ENCODE measurements at places on chromosomes 2 and 18.

DNA sequence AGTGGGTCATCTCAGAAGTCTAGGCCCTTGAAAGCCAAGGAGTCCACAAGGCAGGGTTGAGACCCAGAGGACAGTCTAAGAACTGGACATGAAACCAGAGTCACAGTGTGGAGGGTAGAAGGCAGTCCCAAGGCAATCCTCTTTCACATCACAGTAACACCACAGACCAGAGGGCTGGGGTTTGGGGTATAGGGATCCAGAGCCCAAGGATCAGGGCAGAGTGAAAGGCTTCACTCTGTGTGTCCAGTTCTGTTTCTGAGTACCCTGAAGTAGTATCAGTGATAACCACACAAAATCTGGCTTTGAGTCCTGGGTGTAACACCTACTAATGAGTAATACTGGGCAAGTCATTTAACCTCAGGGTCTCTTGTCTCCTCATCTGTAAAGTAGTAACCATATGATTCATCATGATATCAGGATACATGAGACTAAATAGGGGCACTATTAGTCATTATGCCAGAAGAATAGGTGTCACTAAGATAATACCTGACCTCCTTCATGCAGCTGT, 91.0 kb downstream of the ICA1L start:
- no peak for DNase-seq

DNA sequence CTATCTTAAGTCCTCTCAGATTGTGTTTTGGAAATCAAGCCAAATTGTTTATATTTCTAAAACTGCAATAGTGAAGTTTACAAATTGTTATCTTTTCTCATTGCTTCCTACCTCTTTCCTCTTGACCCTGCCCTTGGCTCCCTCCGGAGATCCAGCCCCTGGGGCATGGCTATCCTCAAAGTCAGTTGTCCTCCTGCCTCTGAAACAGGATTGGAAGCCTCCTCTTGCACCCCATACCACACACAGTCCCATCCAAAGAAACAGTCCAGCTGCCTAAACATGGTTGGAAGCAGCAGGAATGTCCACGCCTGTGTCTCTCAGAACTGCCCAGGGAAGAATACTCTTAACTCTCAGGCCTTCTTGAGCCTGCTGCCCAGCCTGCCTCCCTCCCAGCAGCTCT, 30.1 kb upstream of the COL6A3 start:
- DNase-seq, result no peak

DNA sequence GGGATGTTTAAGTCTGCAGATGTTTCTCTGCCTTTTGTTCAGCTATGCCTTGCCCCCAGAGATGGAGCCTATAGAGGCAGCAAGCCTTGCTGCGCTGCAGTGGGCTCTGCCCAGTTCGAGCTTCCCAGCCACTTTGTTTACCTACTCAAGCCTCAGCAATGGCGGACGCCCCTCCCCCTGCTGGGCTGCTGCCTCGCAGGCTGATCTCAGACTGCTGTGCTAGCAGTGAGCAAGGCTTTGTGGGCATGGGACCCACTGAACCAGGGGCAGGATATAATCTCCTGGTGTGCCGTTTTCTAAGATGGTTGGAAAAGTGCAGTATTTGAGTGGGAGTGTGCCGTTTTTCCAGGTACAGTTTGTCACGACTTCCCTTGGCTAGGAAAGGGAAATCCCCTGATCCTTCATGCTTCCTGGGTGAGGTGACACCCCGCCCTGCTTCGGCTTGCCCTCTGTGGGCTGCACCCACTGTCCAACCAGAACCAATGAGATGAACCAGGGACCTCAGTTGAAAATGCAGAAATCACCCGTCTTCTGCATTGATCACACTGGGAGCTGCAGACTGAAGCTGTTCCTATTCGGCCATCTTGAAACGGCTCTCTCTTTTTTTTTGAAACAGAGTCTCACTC, 27.6 kb upstream of the ADAM23 start:
- DNase-seq, result no peak

DNA sequence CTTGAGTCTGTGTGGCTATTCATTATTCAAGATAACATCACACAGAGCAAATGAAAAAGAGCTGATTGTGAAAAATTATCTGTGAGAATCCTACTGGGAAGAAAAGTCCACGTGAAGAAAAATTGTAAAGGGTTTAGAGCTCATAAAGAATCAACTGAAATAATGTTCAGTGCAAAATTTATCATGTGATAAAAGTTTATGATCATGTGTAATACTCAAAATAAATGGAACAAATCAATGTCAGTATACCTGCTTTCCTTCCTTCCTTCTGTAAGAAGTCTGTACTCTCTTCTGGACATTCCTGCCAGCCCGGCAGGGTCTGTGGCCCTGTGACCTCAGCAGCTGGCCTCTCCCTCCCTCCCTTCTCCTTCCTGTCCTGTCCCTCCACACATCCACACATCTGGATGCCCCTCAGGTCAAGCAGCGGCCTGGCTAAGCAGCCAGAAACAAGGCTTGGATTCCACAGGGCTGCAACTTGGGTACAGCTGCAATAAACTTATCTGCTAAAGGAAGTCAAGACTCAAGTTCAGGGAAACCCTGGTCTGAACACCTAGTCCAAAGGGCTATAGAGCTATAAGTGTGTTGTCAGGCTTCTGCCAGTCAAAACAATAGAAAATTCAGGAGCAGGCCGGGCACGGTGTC, 172.1 kb downstream of the MREG start:
- no peak for DNase-seq

DNA sequence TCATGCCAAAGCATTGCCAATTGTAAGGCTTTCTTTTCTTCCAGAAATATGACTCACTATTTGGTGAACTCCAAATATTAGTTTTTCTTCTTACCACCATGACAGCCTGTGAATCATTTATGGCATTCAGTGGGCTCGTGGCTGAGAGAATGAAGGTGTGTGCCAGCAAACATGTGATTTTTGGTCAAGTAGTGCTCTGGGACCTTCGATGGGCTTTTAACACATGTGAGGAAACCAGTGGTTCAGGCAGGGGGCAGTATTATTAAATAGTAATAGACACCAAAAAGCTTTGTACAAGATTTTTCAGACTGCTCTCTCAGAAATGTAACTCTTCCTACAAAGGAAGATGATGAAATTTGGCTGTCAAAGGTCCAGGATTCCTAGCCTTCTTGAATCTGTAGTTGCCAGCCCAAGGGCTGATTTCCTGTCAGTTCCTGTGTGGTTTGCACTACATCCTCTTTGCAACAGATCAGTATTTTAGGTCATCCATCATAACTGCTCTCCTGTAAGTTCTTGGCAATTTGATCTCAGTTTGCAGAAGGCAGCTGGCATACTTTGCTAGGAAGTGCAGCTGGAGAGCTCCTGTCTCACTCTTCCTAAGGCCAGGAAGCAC, 64.3 kb downstream of the BABAM2 start:
- DNase-seq, result peak; percentile 98

DNA sequence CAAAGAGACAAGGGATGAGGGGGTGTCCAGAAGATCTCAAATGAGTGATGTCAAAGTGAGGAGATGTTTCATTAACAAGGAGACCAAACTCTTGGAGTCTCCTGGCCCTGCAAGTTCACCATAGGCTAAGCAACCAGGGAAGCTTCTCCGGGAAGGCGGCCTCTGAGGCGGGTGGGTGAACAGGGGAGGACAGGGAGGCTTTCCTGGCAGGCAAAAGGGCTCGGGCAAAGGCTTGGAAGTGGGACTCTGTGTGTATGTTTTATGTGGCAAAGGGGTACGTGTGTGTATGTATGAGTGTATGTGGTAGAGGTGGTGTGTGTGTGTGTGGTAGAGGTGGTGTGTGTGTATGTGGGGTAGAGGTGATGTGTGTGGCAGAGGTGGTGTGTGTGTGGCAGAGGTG, 163.9 kb downstream of the DYSF start:
- no peak for DNase-seq

- DNase-seq, result no peak
Observed at GRCh38 chr2:205982776-205983327, 103.1 kb downstream of the INO80D start.

DNA sequence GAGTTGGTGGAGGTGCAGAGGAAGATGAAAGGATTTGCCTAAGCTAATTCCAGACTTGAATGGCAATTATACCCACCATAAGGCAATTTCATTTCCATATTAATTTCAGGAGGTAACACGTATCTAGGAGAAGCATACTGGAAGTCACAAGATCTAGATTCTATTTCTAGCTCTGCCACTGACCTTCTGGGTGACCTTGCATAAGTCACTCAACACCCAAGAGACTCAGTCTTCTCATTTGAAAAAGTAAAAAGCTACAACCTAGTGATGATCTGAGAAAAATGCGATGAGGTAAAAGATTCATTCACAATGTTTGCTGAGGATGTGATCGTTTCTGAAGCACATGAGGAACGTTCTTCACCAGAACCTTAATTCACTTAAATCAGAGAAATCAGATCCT, 55.9 kb downstream of the GRB14 start:
- no peak for DNase-seq

GRCh38 chr2:7738596-7738995, 821.4 kb downstream of the RNF144A start:
- DNase-seq, result peak; percentile 33
